ENCODE measurements at places on chromosomes 16 and 17.

DNA sequence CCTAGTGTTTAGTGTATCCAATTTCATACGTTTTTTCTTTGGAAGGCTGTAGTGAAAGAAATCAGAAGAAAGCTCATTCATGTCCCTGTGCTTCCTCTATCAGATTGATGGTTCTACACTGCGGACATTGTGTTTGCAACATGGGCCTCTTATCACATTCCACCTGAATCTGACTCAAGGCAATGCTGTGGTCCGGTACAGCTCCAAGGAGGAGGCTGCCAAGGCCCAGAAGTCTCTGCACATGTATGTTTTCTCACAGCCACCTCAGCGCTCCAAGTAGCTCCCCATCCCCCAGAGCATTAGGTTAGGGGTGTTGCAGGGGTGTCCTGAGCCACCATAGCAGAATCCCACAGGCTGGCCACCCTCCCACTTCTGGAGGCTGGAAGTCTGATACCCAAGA is 25.2 kb downstream of the TMC6 start:
- no peak for DNase-seq

DNA sequence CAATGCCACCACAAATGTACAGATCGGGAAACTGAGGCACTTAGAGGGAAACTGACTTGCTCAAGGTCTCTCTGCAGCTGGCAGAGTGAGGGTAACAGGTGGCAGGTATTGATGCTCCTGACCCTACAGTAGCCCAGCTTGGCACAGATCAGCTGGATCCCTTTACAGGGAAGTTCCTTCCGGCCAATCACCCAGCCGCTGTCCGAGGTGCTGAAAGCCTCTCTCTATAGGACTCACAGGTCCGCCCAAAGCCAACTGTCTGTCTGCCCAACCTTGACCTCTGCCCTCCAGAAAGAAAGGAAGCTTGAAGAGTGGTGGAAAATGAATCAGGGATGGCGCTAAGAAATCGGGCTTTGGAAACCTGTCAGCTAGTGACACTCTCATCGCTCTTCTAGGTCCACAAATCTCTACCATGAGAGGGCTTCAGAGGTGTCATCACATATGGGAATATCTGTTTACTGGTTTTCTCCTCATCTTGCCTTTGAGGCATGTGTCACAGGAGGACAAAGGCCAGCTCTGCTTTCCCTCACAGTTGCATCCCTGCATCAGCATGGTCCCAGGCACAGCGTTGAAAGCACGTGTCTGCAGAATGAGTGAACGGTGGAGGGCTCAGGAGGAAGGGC is 246.2 kb downstream of the KATNIP start:
- DNase-seq, result peak; percentile 6

- DNase-seq, result no peak
Observed at GRCh38 chr17:83204230-83204725, 124.9 kb downstream of the METRNL start.

DNA sequence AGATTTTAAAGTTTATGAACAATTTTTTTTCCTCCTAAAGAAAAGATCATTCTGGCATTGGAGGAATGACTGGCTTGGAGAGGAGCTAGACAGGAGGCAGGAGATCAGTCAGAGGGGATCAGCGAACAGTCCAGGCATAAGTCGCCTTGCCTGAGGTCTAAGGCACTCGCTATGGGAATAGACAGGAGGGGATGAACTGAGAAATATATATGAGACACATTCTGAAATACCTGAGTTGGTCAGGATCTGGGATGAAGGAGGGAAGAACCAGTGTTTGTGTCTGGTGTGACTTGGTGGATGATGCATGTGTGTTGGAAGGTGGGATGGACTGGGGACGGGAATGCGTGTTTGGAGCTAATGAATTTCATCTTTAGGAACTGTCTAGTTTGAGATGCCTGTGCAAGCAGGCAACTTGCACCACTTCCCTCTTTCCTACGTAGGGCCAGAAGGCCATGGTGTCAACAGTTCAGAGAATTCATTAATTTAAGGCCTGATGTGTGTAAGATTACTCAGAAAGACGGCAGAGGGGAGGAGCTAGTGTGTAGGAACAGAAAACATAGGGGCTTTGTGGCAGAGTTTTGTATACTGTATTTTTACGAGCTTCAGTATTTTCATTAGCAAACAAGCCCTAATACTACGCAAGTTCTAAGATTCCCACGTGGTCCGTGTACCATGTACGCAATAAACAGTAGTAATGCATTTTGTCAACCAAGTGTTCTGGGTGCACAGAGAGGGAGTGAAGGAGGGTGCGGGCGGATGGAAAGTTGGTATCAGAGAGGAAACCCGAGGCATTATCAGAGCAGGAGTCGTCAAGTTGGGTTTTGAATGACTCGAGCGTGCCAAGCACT is 825 bp downstream of the HEATR6 start:
- peak; percentile 39 for DNase-seq

GRCh38 chr17:77098884-77099545 is 41.8 kb upstream of the SEC14L1 start:
- DNase-seq, result no peak

DNA sequence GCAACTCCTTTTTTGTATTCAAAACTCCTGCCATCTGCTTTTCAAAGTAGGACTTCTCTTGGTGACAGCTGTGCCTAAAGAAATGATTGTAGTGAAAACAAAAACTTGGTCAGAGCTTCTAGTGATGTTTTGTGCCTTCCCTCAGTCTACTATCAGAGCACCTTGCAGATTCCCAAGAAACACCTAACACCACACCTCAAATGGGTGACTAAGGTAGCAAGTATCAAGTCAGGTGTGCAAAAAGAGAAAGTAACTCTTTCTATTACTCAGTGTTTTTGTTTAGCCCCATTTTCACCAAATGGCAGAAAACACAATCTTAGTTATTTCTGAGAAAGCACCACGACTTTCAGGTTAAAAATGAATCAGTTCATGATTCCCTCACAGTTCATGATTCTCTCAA is 2.0 kb upstream of the PMFBP1 start:
- no peak for DNase-seq

- DNase-seq, result no peak
Observed at GRCh38 chr17:55770196-55770870, 19.5 kb downstream of the PCTP start.

DNA sequence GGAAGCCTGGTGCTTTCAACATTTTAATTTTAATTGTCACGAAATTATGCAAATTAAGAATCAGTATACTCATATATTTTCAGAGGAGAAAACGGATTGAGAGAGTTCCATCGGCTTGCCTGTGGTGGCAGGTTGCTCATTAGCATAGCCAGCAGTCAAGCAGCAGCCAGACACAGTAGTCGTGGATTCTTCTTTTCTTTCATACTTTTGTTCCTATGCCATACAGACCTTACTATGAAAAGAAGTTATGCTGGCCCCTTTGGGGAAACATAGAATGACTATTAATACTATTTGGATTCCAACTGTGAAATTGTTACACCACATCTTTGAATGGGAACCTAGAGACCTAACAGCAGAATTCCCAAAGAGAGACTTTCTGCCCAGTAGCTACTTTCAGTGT is 617.7 kb upstream of the CA10 start:
- no peak for DNase-seq

DNA sequence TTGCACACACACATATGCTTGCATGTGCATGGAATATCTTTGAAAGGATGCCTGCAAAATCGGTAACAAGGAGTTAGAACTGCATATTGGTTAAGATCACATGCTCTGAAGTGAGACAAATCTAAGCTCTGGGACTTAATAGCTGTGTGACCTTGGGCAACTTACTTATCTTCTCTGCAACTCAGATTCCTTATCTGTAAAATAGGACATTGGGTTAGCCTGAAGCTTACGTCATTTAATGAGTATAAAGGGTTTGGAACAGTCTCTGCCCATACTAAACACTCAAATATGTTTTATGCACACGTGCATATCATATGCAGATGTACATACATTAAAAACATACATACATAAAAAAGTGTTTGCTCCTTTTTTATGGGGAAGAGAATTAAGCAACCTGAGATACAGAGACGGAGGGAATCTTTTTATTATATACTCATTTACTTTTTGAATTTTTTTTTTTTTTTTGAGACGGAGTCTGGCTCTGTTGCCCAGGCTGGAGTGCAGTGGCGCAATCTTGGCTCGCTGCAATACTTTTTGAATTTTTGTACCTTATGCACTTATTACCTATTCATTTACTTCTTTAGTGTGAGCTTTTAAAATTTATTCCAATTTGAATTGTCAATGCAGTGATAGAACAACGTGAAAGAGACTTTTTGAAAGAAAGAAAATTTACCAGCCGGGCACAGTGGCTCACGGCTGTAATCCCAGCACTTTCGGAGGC is 206.2 kb downstream of the CCDC182 start:
- DNase-seq, result no peak

DNA sequence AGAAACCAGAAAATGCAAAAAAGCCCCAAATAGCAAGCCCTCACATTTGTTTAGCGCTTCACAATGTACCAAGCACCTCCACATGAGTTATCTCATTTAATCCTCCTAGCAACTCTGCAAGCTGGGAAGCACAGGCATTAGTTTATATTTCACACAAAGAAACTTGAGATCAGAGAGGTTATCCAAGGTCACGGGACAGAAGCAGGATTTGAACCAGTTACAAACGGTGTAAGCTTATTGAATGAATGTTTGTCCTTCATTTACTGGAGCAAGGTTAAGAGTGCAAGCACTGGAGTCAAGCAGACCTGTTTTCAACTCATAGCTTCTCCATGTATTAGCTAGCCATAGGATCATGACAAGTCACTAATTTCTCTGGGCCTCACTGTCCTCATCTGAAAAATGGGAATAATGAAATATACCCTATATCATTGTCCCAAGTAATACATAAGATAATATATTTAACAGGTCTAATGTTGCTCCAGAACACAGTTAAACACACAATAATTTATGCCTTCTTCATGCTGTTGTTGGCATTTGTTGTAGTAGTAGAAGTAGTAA is 6.1 kb upstream of the HLF start:
- DNase-seq, result no peak

GRCh38 chr16:85564277-85565051 is 48.7 kb upstream of the GSE1 start:
- no peak for DNase-seq

- no peak for DNase-seq
Observed at GRCh38 chr17:604765-605164, 109.9 kb downstream of the VPS53 start.

- no peak for DNase-seq
Observed at GRCh38 chr17:49588726-49589576, 13.3 kb downstream of the NXPH3 start.

- DNase-seq, result no peak
Observed at GRCh38 chr17:74117999-74118421, 85.5 kb upstream of the RPL38 start.

GRCh38 chr16:70582280-70582978 is 58.8 kb downstream of the SF3B3 start:
- DNase-seq, result no peak
